Left forelimb (tissue), 1 donor: ENCODE measurements at places on chromosomes 7 and 10.

DNA sequence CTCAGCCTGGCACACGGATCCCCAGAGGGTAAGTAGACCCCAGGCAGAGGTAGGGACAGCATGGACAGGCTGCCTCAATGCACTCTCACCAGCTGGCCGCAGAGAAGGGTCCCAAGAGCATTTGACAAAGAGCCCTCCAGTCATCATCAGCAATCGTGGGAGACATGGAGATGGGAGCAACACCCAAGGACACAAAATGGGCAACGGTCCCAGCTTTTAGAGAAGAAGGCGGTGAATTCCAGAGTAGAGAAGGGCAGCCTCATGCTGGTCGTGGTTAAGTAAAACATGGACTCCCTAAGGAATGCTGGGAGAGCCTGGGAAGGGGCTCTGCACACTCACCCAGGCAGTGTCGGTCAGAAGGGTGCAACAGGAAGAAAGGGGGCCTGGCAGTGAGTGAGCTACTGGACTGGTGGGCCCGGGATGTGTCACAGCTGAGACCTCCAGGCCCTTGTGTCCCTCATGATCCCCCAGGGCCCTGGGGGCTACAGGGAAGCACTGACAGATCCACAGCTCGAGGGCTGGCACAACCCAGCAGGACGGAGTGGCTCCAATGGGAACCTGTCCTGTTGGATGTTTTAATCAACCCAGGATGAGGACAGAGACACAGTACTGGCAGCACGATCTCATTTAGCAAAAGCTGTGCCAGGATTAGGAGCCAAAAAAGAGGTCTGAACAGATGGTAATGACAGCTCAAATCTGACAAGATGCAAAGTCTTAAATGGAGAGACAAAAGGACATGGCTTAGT is 147.1 kb downstream of the NEURL1 start:
- DNase-seq, result no peak

- no peak for DNase-seq
Observed at GRCh38 chr10:101969412-101969922, 86.5 kb downstream of the ARMH3 start.

GRCh38 chr7:44764081-44764480 is 15.4 kb downstream of the ZMIZ2 start:
- DNase-seq, result no peak

DNA sequence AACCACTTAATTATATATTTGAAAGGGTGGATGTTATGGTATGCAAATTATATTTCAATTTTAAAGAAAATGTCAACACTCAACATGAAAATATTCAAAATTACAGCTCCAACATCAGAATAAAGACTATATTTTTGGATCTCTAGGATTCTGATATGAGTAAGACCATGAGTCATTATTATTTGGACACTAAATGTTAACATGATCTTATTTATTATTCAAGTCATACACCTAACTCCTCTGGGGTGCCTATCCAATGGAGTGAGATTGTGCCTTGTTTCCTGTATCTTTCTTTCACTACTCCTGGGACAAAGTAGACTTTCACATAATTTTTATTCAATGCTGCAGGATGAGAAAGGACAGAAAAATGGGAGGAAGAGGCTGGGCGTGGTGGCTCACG is 135.2 kb upstream of the PRSS1 start:
- DNase-seq, result no peak

GRCh38 chr7:81231301-81231838 is 312.5 kb upstream of the SEMA3C start:
- no peak for DNase-seq

- no peak for DNase-seq
Observed at GRCh38 chr7:78472519-78472918, 673.9 kb downstream of the PHTF2 start.
